ENCODE measurements at places on chromosomes 4 and X.

- DNase-seq, result no peak
Measured at GRCh38 chrX:2264179-2265030, 236.4 kb downstream of the DHRSX start.

GRCh38 chr4:115865736-115866135 lies 752.3 kb upstream of the NDST4 start:
- no peak for DNase-seq

DNA sequence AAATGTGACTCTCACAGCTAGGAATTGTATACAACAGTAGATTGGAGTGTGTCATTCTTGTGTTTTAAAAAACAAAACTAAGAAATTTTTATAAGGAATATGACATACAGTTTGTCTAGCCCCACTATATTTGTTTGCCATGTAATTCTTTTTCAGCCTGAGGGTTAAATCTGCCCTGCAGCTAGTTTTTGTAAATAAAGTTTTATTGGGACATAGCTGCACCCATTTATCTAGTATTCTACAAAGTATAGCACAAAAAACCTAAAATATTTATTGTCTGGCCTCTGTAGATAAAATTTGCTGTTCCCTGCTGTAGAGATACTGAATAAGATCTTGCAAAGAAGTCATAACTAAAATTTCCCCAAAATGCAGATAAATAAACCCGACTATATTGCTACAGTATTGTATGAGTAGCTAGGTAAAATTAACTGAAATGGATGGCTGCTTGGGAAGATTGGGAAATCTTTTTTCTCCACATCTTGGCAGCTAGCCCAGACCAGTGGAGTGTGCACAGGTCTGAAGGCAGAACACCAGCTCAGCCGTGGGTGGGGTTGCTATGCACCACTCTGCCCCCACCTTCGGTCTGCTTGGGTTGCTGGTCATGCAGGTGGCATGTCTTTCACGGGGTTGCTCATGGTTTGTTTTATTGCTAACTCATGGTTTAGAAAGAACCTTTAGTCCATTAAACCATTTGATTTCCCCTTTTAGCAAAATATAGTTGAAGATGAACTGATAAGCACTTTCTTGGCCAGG lies 127.9 kb downstream of the KLHL8 start:
- DNase-seq, result no peak

- no peak for DNase-seq
Measured at GRCh38 chr4:3715061-3715854, 50.9 kb upstream of the ADRA2C start.

DNA sequence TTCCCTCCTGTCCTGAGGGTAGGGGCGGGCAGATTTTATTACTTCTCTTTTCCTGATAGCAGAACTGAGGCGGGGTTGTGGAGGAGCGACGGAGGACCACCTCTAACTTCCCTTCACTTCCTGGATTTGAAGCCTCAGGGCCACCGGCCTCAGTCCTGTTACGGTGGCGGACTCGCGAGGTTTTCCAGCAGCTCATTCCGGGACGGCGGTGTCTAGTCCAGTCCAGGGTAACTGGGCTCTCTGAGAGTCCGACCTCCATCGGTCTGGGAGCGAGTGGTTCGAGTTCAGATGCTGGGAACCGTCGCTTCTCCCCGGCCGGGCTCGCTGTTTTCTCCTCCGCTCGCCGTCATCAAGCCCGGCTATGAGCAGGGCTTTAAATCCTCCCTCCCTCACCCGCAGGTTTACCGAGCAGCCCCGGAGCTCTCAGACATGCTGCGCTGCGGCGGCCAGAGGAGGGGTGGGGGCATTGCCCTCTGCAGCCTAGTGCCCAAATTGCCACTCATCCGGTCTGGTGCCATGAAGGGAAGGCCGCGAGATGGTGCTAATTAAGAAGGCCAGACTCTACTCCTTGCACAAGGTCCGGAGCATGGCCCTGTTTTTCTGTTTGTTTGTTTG lies 23.3 kb downstream of the HAND2 start:
- no peak for DNase-seq

- DNase-seq, result no peak
Measured at GRCh38 chr4:26104056-26104685, 190.2 kb downstream of the SMIM20 start.

GRCh38 chrX:104117759-104118158 lies 5.4 kb downstream of the ZCCHC18 start:
- DNase-seq, result no peak

DNA sequence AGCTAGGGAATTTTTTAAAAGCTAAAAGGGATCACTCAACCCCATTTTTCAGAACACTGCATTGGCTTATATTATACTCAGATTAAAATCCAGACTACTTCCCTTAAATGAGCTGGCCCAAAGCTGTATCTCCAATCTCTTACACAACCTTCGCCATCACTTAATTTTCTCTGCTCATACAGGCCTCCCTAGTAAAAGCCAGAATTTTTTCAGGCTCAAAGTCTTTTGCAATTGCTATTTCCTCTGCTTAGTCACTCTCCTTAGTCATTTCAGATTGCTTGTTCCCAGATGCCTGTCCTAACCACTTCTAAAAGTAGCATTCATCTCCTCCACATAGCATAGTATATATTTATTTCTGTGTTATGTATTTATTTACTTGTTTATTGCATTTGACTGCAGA lies 1587.9 kb upstream of the ADGRL3 start:
- DNase-seq, result peak; percentile 68

DNA sequence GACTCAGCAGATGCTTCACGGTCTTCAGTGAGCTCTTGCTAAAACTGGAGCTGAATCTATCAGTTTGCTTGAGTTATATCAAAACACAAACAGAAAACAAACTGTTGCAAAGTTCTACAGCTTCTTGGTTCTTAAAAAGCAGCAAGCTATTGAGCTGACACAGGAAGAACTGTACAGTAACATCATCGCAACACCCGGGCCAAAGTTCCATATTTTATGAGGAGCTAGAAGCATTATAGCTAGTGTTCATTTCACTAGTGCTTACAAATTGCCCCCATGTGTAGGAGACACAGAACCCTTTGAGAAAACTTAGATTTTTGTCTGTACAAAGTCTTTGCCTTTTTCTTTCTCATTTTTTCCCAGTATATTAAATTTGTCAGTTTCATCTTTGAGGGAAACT lies 17.3 kb upstream of the CSTF2 start:
- DNase-seq, result no peak

DNA sequence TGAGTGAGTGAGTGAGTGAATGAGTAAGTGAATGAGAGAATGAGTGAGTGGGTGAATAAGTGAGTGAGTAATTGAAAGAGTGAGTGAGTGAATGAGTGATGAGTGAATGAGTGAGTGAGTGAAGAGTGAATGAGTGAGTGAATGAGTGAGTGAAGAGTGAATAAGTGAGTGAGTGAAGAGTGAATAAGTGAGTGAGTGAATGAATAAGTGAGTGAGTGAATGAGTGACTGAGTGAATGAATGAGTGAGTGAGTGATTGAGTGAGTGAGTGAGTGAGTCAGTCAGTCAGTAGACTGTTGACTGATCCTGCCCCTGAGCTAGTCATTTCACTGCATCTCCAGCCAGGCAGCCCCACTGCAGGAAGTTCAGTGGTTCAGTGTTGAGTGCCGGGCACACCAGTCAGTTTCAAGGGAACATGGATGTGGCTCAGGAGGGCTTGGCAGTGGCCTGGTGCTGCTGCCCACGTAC lies 228.4 kb upstream of the PSAPL1 start:
- DNase-seq, result no peak
